Caki2 (cell line): ENCODE measurements at places on chromosomes 6 and 20. TPM values are rescaled to one million over a fixed set of nuclear protein-coding genes. Genes with fewer than 3 reads are reported as not detected.
A peak's percentile ranks its signal among the peaks of the same experiment; 100 is the strongest.

GRCh38 chr20:63736893-63737694 is 630 bp downstream of the LIME1 start:
- DNase-seq = no peak

DNA sequence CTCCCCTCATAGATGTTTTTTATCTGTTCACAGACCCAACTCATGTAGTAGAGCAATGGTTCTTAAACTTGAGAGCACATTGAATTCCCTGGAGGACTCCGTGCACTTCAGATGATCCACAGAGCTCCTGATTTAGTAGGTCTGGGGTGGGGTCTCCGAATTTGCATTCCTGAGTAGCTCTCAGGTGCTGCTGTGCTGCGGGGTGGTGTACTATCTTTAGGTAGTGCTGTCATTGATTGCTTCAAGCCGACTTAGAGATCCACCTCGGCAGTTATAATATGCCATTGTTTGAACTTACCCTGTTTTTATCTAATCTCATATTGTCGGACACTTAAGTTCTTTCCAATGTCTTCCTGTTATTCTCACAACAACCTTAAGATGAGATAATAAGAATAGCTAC is 45.0 kb downstream of the BMP2 start:
- DNase-seq = no peak

DNA sequence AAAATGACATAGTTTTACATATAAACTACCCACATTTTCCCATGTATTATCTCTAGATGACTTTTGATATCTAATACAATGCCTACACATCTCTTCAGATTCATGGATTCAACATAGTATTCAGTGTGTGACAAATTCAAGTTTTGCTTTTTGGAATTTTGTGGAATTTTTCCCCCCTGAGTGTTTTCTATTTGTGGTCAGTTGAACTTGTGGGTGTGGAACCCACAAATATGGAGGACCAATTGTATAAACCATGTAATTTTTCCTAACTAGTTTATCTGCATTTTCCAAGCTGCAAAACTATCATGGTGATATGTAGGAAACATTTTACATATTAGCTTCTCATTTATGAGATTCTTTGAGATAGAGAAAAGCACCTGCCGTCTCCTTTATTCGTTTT is 374.3 kb upstream of the SOX4 start:
- no peak for DNase-seq

DNA sequence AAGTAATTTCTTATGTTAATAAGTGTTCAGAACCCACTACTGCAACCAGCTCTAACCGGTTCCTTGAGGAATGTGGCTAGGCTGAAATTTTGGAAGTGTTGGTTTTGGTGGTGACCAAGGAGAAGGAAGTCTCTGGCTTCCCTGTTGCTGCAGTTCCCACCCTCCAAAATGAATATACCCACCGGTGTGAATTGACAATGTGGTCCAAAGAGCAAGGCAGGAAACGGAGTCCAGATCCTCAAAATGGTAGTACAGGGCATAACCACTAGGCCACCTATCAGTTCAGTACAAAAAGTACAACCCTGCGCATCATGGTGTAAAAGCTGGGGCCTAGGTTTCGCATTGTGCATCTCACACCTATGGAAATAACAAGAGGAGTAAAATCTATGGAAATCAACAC is 2.8 kb downstream of the ADNP start:
- no peak for DNase-seq

DNA sequence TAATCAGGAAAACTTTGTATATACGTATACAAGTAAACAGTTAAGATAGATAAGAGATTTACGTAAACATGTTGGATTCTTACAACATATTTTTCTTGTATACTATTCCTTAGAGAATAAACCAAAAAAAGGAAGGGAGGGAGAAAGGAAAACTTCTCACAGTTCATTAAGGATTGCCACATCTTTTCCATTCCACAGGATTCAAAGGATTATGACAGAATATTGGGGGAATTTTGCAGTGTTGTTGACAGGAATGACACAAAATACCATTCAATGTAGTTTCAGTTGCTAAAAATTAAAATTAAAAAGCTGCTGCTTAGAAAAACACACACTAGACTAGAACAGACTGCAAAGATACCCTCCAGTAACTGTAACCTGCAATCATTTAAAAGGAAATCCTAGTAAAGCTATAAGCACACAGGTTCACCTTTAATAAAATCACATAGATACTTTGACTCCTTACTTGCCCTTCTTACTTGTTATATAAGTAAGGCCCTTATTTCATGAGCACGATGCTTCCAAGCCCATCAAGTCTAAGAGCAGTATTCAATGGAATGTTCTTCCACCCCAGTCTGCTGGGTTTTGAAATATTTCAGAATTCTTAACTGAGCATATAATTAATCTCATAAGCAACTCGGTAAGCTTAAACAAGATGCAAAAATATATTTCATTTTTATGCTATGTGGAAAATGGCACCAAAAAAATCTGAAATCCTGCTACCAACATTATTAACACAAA is 107.8 kb downstream of the SMLR1 start:
- no peak for DNase-seq

DNA sequence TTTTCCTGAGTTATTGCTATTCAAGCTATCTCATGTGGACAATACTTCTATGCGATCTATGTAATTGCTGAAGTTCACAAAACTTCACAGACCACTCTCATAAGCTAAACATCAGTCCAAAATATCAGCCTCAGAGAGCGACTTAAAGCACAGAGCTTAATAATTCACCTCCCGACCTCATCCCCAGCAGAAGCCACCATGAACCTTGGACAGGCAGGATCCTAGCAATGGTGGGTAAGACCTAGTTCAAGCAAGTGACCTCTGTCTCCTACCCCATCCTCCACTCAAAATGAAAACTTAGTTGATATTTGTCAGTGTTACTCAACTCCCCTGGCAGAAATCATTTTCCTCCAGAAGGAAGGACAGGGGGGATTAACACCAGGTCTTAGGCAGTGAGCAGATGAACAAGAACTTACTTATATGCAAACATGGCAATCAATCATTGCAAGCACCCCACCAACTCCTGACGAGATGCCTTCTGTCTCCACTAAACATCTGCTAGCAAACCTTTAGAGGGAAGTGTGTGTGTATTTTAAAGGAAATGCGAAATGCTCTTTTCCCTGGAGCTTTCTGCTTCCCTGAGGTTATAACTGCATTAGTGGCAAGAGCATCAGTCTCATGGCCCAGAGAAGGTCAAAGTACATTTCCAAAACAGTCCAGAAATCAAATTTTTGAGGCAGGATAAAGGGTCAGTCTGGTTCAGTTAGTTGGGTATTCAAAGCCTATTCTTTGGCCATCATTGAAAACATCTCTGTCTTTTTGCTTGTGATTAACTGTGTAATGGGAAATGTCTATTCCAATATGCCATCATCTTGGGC is 90.0 kb downstream of the SLC22A23 start:
- no peak for DNase-seq

GRCh38 chr20:3781153-3781910 is at the start of gene SPEF1:
Gene SPEF1 (minus strand): TSS chr20:3781448. CDS start chr20:3781287, 161 bp downstream.
- peak; percentile 93 for DNase-seq

DNA sequence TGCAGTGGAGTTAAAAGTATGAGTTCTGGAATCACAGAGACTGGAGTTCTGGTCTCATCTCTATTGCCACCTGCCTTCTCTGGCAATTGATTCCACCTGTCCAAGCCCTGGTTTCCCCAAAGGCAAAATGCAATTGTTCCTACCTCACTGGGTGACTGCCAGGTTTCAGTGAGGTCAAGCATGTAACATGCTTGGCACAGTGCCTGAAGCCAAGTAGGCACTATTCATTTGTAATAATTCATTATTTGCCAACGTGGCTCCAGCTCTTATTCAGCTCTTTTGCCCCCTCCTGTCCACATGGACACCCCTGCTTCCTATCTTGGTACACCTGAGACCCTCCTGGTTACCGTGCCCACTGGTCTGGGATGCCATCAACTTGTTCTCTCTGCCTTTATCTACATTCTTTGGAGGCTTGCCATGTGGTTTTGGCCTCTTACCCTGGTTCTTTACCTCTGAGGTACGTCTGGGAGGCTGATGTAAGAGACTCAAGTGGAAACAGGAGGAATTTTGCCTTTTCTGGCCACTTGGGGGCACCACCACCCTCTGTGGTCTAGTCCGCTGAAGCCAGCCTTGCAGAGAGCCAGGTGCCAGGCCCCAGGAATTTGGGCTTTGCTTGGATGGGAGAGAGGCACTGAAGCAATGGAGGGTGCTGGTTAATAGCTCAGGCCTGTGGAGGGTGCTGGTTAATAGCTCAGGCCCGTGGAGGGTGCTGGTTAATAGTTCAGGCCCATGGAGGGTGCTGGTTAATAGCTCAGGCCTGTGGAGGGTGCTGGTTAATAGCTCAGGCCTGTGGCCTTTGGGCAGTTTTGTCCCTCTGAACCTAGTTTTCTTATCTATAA is 1.7 kb downstream of the KCNK15 start:
- DNase-seq = peak; percentile 86

GRCh38 chr20:934186-934840 is 18.2 kb upstream of the ANGPT4 start:
- DNase-seq = no peak

GRCh38 chr20:45463709-45464108 is 5.8 kb upstream of the WFDC2 start:
- DNase-seq = no peak

GRCh38 chr6:122428781-122429180 is 29.3 kb downstream of the HSF2 start:
- DNase-seq = no peak

DNA sequence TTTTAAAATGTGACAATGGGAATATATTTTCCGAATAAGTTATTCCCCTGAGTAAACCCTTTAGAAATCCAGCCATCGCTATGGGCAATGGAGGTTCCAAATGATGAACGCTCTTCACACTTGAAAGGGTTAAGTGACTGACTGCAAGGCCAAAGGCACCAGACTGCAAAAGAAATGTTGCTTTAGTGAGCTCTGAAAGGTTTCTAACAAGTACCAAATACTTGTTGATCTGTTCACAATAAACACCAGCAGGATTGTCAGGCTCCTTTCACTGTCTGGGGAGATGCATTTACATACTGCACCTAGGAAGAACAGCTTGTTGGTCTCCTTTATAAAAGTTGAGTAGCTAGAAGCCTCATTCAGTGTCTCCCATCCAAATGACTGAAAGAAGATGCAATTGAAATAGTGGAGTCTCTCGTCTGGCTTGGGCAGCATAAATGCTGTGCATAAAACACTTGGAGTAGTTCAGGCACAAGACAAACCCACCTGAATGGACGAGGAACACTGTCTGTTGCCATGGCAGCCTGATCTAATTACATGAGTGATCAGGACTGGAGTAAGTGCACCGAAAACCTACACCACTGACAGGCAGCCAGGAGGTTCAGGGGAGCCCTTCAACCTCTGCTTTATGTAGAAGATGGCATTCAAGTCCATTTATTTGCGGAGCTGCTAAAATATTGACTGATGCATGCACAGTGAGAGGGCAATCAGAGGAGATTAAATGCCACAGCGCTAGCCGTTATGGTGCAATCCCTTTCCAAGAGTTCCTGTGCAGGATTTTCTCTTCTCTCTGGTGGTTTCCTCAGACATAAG is 2.9 kb downstream of the ATXN1 start:
- DNase-seq = peak; percentile 22

SLC17A2 gene
- not detected in 2 replicates for total RNA-seq

VWA7 gene
- total RNA-seq = 5.5 and 6.1 TPM in 2 replicates

POM121L2 gene
- total RNA-seq = not detected in 2 replicates

SLX4IP gene
- total RNA-seq = 2.3 and 2.5 TPM in 2 replicates

PRR18 gene
- total RNA-seq = not detected in 2 replicates

UBE2C gene
- 112 and 164 TPM in 2 replicates for total RNA-seq

CRISP3 gene
- not detected in 2 replicates for total RNA-seq

RHAG gene
- total RNA-seq = not detected in 2 replicates

CALHM5 gene
- 3.0 and 3.2 TPM in 2 replicates for total RNA-seq

SH3BGRL2 gene
- 1.2 and 2.2 TPM in 2 replicates for total RNA-seq
